Body of pancreas (tissue), 4 donors: ENCODE measurements at places on chromosomes 4 and X. TPM values are rescaled to one million over a fixed set of nuclear protein-coding genes. Genes with fewer than 3 reads are reported as not detected.

DNA sequence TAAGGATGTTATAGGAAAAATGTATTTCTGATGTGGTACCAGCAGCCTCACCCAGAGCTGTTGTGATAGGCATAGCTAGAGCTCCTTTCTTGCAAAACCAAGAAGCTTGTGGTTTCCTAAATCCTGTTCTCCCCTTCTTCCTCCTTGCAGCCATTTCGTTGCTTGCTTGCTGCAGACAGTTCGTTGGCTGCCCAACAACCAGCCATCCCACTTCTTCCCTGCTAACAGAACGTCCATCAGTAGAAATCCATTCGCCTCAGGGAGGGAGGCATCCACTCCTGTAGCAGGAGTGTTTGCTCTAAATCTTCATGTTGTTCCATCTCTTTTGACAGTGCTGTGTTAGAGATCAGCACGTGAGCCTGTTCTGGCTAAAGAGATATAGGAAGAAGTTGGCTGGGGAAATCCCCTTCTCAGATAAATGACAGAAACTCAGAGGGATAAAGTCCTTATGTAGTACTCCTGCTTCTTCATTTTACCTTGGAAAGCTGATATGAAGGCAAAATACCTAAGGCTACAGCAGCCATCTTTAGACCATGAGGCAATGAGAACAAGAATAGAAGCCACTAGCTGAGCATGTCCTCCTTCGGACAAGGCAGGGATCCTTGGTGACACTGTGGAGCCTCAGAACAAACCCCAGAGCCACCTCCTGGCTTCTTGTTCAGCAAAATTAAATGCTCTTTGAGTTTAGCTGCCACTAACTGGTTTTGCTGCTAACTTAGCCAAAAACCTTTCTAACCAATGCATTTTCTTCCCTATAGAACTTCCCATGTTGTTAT is 68.4 kb upstream of the RELL1 start:
- no peaks in the 10 kb centered on the region for H3K36me3 ChIP-seq
- H3K27me3 ChIP-seq = no peaks in the 10 kb centered on the region
- no peak for DNase-seq
- H3K4me3 ChIP-seq = no peak overlapping the region
- H3K4me1 ChIP-seq = peaks cover 15% of the 10 kb centered on the region

- peaks cover 6% of the 10 kb centered on the region for H3K4me1 ChIP-seq
- no peak for DNase-seq
- H3K27me3 ChIP-seq = no peaks in the 10 kb centered on the region
- no peak overlapping the region for H3K4me3 ChIP-seq
- H3K27ac ChIP-seq = no peak overlapping the region
Observed at GRCh38 chrX:82320569-82320968, 1118.7 kb downstream of the SH3BGRL start.

ITGB1BP2 gene
- not detected for total RNA-seq

DNA sequence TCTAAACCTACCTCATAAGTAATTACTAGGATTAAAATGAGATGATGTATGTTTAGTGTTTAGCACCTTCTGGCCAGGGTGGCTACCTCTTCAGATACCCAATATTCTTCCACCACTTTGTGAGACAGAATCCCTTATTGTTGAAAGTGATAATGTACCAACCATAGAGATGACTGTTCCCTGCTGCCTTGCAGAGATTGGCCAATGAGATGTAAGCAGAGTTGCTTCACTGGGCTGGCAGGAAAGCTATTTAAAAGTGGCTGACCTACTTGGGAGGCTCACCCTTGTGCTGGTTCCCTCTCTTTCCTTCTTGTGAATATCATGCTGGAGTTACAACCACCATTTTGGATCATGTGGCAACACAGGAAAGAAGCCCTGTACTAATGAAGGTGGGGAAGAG is 58.9 kb downstream of the TMEM154 start:
- H3K4me3 ChIP-seq = no peak overlapping the region
- DNase-seq = no peak
- H3K4me1 ChIP-seq = no peaks in the 10 kb centered on the region
- no peaks in the 10 kb centered on the region for H3K36me3 ChIP-seq
- H3K27me3 ChIP-seq = no peaks in the 10 kb centered on the region

CYBB gene
- 11.2 TPM for total RNA-seq

AMTN gene
- not detected for total RNA-seq

GRCh38 chrX:2967584-2967983 is 38.4 kb upstream of the ARSD start:
- no peak overlapping the region for H3K27ac ChIP-seq
- DNase-seq = no peak
- peaks cover 12% of the 10 kb centered on the region for H3K4me1 ChIP-seq
- H3K27me3 ChIP-seq = no peaks in the 10 kb centered on the region
- no peak overlapping the region for H3K4me3 ChIP-seq

DNA sequence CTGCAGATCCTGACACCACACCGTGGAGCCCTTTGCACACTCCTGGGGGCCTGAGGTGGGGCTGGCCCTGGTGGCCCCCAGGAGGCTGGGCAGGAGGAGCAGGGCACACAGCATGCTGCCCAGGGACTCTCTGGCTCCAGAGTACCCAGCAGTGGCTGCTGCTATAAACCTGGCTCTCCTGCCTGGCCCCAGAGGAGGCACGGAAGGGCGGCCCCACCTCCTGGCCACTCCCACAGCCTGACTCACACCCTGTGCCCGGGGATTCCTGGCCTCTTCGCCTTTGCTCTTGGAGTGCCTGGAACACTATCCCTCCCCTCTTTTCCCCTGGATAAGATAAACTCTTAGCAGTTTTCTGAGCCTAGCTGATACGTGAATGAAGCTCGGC is at the start of gene PSAPL1:
Gene PSAPL1, minus strand, starts transcription at position 165 of the 385 bp plus-strand sequence. Its CDS starts 51 bp downstream, at position 114.
- H3K27ac ChIP-seq = no peak within 1 kb of the TSS
- peak; percentile 19 for DNase-seq
- no peak within 1 kb of the TSS for H3K4me3 ChIP-seq
- H3K27me3 ChIP-seq = no peaks in the 10 kb centered on the region
- H3K4me1 ChIP-seq = no peaks in the 10 kb centered on the region
- H3K36me3 ChIP-seq = no peaks in the 10 kb centered on the region

GRCh38 chr4:145891958-145892357 is 46.7 kb downstream of the ZNF827 start:
- H3K4me1 ChIP-seq = no peaks in the 10 kb centered on the region
- H3K4me3 ChIP-seq = no peak overlapping the region
- no peak overlapping the region for H3K27ac ChIP-seq
- H3K27me3 ChIP-seq = no peaks in the 10 kb centered on the region

TRPC3 gene
- not detected for total RNA-seq

RNF128 gene
- total RNA-seq = 20.4 TPM

DNA sequence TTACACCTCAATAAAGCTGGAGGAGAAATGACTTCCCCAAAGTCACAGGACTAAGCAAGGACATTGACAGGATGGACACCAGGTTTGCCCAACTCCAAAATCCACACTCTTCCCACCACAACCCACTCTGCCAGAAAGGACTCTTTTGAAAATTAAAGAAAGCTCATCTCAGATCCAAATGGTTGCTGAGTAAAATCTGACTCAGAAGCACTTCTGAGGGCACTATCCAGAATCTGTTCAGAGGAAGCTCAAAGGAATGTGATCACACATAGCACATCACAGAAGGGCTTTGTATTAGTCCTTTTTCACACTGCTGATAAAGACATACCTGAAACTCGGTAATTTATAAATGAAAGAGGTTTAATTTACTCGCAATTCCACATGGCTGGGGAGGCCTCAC is 155.5 kb downstream of the RAB28 start:
- H3K4me3 ChIP-seq = no peak overlapping the region
- H3K4me1 ChIP-seq = no peaks in the 10 kb centered on the region
- no peak overlapping the region for H3K27ac ChIP-seq

DNA sequence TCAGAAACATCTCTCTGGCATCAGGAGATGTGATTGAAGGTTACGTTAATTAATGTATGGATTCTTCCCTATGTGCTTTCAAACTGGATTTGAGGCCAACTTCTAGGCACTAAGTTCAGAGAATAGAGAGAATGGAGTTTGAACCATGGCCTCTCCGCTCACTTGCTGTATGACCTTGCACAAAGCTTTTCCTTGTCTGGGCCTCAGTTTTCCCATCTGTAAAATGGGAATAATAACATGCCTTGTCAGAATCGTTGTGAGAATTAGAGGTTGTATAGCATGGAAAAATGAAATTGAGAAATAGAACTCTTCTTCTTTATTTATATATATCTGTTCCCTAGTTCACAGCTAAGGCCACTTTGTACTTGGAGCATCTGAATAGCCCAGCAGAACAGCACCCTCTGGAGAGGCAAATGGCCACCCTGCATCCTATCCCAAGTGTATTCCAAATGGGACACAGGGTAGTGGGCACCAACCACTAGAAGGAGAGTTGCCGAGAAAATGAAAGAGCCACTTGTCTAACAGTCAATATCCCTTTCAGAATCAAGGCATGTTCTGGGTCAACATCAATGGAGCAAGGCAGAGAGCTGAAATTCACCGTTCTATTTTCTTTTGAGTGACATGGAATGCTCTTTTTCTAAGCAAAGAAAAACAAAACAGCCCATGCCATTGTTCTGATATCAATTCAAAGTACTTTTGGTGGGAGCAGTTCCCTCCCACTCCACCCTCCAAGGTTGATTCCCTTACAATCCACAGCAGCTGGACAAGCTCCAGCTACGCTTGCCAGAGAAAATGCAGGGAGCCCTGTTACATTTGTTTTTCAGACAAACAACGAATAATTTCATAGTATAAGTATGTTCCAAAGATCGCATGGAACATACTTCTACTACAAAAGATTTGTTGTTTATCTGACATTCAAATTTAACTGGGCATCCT is 23.3 kb upstream of the MTM1 start:
- no peak for DNase-seq
- no peaks in the 10 kb centered on the region for H3K27me3 ChIP-seq
- H3K27ac ChIP-seq = no peak overlapping the region
- H3K4me1 ChIP-seq = peaks cover 19% of the 10 kb centered on the region
- H3K4me3 ChIP-seq = no peak overlapping the region

DNA sequence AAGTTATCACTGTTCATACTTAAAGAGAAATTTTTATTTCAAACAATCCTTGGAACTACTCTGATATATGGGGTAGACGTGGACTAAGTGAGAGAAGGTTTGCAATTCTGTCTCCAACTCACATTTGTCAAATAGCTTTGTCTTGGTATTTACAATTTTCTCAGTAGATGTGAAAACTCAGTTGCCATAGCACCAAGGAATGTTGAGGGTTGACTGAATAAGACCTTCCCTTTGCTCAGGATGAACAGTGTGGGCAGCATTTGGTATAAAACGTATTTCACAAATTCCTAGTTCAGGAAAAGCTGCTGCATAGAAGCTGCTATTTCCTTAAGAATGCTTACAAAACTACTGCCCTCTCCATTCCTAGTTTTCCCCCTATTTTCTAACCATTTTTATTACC is 399.5 kb downstream of the NKX6-1 start:
- no peaks in the 10 kb centered on the region for H3K27me3 ChIP-seq
- H3K27ac ChIP-seq = no peak overlapping the region
- H3K4me3 ChIP-seq = no peak overlapping the region
- no peaks in the 10 kb centered on the region for H3K4me1 ChIP-seq
- no peaks in the 10 kb centered on the region for H3K36me3 ChIP-seq
- no peak for DNase-seq

- H3K36me3 ChIP-seq = no peaks in the 10 kb centered on the region
- H3K4me3 ChIP-seq = no peak overlapping the region
- H3K27me3 ChIP-seq = no peaks in the 10 kb centered on the region
- no peaks in the 10 kb centered on the region for H3K4me1 ChIP-seq
Observed at GRCh38 chrX:18647621-18648020, 24.3 kb downstream of the RS1 start.

DNA sequence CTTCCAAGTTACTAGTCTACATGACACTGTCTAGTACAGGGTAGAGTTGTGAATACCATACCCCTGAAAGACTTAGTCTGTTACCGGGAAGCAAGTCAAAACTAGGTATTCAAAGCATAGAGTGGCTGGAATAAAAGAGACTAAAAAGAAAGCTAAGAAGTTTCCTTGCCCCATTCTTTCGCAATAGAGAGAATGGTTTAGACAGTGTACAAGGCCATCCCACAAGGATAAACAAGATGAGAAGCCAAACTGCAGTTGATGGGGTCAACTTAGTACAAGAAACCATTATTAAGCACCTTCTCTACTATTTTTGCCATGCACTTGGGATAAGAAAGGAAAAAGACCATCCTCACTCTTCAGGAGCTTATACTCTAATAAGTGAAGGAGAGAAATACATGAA is 30.3 kb downstream of the AMMECR1 start:
- DNase-seq = no peak
- H3K4me1 ChIP-seq = no peaks in the 10 kb centered on the region

TAF7L gene
- not detected for total RNA-seq

- DNase-seq = no peak
- H3K4me3 ChIP-seq = no peak overlapping the region
- no peaks in the 10 kb centered on the region for H3K36me3 ChIP-seq
- no peaks in the 10 kb centered on the region for H3K27me3 ChIP-seq
Observed at GRCh38 chr4:70761276-70761816, 39.6 kb downstream of the RUFY3 start.

DNA sequence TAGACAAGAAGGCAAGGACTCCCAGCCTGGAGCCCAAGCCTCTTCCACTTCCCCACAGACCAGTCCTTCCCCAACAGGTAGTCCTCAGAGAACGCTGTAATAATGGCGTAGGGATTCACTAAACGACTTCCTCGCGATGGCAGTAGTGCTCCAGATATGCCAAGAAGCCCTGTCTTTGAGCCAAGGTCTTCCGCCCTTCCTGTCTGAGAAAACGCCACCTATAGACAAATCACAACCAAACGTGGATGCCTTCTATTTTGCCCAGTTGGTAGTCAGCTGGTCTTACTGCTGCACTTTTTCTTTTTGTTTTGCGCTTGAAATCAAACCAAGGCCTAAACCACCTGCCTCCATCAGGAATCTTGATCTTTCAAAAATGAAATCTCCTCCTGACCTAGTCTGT is 203.3 kb downstream of the OR13H1 start:
- H3K4me3 ChIP-seq = no peak overlapping the region
- H3K27me3 ChIP-seq = no peaks in the 10 kb centered on the region
- H3K4me1 ChIP-seq = no peaks in the 10 kb centered on the region
- DNase-seq = peak; percentile 88
- H3K36me3 ChIP-seq = no peaks in the 10 kb centered on the region

DNA sequence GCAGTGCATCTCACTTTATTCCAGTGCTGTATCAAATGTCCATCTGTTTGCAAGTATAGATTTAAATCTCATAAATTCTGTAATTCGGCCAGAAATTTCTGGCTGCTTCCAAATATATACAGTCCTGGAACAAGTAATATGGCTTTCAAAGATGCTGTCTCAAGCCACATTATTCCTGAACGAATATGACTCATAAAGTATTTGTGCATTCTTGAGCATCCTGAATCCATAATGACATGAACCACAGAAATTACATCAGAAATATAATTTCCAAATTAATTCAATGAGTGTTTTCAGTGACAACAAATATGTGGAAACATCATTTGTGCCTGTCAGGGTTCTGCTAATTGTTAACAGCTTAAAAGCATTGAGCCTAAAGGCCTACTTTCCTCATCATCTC is 140.9 kb upstream of the HPGD start:
- no peaks in the 10 kb centered on the region for H3K27me3 ChIP-seq
- DNase-seq = no peak
- no peaks in the 10 kb centered on the region for H3K4me1 ChIP-seq
- no peak overlapping the region for H3K4me3 ChIP-seq
- no peak overlapping the region for H3K27ac ChIP-seq
- no peaks in the 10 kb centered on the region for H3K36me3 ChIP-seq
